ENCODE measurements at places on chromosomes 11 and 22.

DNA sequence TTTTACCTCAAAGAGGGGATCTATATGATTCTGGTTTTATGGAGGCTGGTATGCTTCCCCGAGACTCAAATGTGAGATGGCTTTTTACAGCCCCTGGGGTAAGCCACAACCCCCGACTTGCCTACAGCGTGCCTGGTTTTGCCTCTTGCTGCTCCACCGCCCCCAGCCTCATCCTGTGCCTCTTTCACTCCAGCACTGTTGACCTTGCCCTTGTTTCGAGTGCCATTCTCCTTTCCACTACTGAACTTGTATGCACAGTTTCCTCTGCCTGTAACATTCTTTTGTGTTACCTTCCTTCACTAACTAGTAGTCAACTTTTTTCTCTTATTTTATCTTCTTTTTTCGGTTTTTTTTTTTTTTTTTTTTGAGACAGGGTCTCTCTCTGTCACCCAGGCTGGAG, 219.0 kb upstream of the ZBED5 start:
- no peak for DNase-seq

DNA sequence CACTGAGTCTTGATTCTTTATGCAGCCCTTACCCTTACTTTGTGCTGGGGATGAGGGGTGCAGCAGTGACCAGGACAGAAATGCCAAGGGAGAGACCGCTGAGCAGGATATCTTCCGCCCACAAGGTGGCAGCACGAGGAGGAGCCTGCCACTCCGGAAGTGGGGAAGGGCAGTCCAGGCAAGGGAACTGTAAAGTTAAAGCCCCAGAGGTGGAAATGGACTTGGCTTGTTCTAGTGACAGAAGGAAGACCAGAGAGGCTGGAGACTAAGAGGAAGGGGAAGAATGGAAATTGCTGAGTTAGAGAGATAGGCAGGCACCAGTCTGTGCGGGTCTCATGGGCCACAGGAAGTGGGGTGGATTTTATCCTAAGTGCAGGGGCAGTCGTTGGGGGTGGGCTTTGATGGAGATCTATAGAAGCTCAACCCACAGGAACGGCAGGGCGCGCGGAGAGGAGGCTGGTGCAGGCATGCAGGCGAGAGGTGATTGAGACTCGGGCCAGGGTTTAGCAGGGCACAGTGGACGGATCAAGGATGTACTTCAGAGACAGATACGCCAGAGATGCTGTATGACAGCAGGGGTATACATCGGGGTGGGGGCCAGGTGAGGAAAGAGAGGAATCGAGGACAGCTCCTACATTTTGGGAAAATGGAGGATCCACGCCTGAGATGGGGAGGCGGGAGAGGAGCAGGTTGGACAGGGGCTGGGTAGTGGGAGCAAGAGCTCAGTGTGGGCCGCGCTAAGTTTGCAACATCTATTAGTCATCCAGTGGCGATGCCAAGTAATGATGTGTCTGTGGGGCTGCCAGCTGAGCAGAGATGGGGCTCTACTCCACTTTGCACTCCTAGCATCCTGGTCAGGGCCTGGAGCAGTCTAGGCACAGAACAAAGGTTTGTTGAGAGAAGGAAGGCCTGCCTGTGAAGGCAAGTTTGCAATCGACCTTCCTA, 3.3 kb upstream of the GRK2 start:
- peak; percentile 65 for DNase-seq

- DNase-seq, result no peak
Measured at GRCh38 chr22:50085211-50085972, at the start of gene MLC1. Gene MLC1, minus strand, starts transcription at chr22:50085426. Its CDS starts 524 bp downstream, at chr22:50084902.

GRCh38 chr11:31812383-31813381, 1.6 kb upstream of the PAX6 start:
- no peak for DNase-seq

DNA sequence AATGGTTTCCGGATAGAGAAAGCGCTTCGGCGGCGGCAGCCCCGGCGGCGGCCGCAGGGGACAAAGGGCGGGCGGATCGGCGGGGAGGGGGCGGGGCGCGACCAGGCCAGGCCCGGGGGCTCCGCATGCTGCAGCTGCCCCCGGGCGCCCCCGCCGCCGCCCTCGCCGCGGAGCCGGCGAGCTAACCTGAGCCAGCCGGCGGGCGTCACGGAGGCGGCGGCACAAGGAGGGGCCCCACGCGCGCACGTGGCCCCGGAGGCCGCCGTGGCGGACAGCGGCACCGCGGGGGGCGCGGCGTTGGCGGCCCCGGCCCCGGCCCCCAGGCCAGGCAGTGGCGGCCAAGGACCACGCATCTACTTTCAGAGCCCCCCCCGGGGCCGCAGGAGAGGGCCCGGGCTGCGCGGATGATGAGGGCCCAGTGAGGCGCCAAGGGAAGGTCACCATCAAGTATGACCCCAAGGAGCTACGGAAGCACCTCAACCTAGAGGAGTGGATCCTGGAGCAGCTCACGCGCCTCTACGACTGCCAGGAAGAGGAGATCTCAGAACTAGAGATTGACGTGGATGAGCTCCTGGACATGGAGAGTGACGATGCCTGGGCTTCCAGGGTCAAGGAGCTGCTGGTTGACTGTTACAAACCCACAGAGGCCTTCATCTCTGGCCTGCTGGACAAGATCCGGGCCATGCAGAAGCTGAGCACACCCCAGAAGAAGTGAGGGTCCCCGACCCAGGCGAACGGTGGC, 15.7 kb downstream of the PIK3IP1 start:
- DNase-seq, result no peak

- DNase-seq, result no peak
Measured at GRCh38 chr11:8586805-8587204, 7.2 kb downstream of the STK33 start.

DNA sequence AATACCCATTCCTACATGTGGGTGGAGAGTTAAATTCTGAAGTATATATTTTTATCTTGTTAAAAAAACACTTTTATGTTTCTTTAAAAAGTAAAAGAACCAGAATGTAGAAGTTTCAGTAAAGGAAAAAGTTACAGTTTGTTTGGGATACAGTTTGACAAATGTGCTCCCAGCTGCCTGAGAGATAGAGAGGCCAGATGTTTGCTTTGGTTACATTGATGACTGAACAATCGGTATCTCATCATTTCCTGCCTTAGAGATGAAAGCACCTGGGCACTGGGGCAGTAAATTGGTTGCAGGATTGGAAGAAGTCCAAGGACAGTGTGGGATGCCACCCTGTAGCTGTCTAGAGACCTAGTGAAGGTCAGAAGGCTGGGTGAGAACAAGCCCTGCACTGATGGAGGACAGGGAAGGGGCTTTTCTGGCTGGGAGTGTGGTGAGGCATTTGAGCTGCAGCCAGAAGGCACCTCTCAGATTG, 16.6 kb downstream of the MED15 start:
- no peak for DNase-seq

- peak; percentile 82 for DNase-seq
Measured at GRCh38 chr22:31346255-31346732, at the start of gene PATZ1. Gene PATZ1, minus strand, starts transcription at chr22:31346346. Its CDS starts 744 bp downstream, at chr22:31345602.

DNA sequence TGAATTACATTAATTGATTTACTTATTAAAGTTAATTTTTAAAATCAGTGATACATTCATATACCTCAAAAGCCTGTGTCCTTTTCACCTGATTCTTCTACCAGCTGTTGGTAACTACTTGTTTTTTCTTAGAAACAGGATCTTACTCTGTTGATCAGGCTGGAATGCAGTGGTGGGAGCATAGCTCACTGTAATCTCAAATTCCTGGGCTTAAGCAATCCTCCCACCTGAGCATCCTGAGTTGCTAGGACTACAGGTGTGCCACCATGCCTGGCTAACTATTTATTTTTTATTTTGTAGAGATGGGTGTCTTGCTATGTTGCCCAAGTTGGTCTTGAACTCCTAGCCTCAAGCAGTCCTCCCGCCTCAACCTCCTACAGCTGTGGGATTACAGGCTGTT, 4.7 kb downstream of the TRIM44 start:
- no peak for DNase-seq

GRCh38 chr11:113697756-113698407, 8.2 kb downstream of the TMPRSS5 start:
- DNase-seq, result no peak

DNA sequence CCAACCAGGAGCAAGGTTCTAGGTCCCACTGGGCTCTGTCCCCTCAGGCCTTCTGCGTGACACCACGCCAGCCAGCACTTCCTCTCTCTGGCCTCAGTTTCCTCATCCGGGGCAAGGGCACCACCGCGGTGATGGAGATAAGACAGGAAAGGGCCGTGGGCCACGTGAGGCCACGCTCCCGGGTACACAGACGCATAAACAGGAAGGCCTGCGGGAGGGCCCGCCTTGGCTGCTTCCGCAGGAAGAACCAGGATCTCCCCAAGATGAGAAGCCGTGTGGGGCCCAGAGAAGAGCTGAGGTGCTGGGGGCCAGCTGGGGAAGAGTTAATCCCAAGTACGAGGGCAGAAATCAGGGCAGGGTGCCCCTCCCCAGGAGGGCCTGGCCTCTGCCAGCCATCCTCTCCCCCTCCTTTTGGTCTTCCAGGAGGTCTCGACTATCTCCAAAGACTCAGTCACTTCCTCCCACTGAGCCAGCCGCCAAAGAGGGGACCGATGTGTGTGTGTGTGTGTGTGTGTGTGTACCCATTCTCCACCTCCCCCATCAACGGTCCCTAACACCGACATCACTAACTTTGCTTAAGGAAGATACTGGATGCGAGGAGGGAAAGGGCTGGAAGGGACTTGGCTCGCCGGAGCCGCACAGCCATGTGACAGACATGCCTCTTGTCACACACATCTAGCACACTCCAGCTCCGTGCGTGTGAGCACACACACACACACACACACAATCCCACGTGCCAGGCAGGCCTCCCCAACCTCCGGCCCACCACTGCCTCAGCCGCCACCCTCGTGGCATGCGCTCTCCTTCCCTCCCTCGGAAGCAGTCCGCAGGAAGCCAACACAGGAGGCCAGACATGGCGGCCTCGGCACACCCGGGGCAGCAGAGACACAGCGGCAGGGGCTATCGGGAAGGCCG, 1.4 kb downstream of the MFNG start:
- no peak for DNase-seq

DNA sequence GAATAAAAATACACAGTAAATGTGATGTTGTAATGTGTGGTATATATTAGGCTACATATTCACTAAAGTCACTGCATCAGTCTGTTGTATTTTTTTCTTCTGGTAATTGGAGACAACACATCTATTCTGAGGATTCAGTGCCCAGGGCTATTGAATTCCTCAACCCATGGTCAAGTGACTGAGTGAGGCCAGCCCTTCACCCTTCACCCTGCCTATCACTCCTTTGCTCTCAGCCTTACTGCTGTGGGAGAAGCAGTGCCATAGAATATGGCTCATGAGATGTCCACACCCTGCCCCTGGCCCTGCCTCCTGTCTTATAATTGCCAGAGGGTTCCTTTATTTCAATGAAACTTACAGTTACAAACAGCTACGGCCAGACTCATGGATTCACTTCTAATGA, 295.6 kb downstream of the NTM start:
- no peak for DNase-seq

DNA sequence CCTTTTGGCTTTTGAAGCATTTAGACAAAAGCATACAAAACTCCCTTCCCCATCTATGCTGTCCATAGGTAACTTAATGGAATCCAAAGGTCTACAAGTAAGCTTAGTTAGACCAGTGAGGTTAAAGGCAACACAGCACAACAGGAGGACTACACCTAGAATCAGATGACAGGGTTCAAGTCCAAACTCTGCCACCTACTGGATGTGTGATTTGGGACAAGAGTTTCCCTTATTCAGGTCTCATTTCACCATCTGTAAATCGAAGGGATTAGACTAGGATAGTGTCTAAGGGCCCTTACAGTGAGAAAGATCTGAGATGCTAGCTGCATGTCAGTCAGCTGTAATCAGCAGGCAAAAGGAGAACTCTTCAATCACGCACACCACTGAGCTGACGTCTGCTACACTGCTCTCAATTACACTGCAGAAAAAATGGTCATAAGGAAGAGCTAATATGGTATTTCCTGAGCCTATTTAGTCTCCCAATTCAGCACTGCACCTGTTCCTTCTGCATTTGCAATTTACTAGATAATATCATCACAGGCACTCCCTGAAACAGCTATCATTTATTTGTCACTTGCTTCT, 82.2 kb downstream of the SERGEF start:
- no peak for DNase-seq

DNA sequence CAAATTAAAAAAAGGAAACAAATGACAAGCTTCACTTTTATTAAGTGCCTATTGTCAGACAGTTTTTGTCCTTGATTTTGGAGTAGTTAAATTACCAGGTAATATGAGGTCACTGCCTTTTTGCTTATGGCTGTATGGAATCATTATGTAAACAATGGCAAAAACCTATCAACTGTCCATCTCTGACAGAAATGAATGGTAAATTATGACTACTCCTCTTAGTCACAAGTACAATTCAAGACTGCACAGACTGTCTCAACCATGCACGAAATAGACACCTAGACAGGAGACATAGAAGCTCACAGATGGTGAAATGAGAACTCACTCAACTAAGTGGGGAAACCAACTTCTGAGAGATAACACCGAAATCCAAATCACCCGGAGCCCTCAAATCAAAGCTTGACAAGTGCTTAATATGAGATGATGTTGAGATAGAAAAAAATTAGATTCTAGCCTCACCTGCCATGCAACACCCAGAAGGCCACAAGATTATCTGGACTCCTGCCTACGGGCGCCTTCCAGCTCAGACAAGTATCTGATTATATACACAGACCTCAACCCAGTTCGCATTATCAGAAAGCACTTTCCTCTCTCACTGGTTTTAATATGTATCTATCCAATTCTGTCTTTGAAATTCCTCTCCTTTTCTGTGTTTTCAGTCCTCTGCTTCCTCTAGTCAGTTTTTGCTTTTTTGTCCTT, 199.3 kb downstream of the CADM1 start:
- DNase-seq, result no peak

- no peak for DNase-seq
Measured at GRCh38 chr22:36383110-36383581, 4.6 kb downstream of the MYH9 start.

DNA sequence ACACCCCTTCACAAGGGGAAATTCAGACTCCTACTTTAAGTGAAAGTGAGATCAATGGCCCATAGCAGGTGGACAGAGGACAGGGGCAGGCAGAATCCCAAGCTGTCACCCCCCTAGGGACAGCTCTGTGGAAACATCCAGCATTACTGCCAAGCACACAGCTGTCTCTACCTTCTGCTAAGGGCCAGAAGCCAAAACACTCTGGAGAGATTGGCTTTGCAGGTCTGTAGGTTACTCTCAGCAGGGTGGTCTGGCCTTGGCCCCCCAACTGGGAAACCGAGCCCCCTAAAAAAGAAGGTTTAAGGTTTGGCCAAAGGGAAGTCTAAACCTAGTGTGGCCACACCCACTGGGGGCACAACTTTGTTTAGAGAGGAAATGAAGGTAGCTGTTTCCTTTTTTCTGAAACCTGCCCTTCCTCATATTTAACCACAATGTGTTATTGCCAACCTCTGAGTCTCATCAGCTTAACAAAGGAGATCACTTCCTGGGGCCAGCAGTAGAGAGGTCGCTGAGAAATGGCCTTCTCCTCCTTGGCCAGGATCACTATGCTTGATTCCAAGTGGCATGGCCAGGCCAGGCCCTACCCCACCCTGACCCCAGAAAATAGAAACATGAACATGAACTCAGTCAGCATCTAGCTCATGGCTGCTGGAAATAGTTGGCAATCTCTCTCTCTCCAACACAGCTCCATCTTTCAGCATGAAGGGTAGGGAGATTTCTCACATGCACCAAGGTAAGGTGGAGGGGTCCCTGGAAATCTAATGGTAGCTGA, 25.9 kb upstream of the SCARF2 start:
- DNase-seq, result no peak

Measured in NCI-H1930 (cell line).